Stimulated activated CD8-positive, alpha-beta memory T cell treated with anti-CD3 and anti-CD28 coated beads, Interleukin-4, amount 100 ng/mL, for 1 hour (primary cell): ENCODE measurements at places on chromosomes 3 and 15.

- DNase-seq, result no peak
Measured at GRCh38 chr15:100949691-100950090, 30.5 kb downstream of the LRRK1 start.

- DNase-seq, result no peak
Measured at GRCh38 chr3:62503516-62503915, 130.2 kb upstream of the FEZF2 start.

DNA sequence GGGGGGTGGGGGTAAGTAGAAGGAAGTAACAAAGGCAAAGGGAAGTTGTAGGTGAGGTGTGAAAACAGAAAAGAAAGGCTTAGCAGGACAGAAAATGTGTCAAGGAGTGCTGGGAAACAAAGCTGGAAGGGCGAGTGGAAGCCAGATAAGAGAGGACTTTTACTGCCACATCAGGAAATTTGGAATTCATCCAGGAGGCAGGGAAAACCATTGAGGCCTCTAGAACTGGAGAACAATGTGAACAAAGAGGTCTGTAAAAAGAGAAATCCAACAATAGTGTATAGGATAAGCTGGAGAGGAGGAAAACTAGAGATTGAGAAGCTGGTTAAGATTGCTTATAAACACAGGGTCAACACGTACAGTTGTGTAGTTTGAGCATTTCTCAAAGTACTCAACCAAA, 116.6 kb downstream of the NTRK3 start:
- DNase-seq, result no peak

DNA sequence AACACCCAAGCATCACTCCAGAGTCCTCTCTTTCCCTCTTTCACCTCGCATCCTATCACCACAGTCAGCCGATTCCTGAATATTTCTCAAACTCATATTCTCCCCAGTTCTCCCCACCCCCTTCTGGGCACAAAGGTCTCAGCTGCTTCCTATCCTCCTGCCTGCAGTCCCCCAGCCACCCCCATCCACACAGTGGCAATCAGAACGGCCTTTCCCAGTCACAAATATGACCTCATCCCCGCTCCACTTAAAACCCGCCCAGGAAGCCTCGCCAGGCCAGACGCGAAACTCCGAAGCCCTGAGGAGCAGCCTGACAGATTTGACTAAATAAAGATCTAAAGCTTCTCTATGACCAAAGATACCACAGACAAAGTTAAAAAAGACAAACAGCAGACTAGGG, 49.9 kb upstream of the LINGO1 start:
- DNase-seq, result no peak

DNA sequence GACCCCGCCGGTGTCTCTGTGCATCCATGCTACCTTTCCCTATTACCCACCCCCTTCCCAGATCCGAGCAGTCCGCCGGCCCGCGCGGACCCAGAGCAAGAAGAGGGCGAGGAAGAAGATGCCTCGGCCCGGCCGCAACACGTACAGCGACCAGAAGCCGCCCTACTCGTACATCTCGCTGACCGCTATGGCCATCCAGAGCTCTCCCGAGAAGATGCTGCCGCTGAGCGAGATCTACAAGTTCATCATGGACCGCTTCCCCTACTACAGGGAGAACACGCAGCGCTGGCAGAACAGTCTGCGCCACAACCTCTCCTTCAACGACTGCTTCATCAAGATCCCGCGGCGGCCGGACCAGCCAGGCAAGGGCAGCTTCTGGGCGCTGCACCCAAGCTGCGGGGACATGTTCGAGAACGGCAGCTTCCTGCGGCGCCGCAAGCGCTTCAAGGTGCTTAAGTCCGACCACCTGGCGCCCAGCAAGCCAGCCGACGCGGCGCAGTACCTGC, 788 bp downstream of the FOXB1 start:
- DNase-seq, result no peak

DNA sequence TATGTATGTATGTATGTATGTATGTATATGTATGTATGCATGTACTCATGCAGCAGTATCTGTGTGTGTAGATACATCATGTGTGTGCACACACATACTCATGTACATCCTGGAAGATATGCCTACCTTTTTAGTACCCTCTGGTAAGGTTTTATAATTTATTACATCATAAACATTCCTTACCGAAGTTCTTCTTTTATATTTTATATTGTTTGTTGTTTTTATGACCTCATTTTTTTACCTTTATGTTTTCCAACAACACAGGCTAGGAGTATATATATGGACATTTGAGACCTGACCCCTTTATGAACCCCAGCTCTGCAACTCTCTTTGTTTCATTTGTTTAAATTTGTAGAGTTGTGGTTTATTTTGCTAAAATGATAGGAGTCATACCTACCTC, 263.5 kb downstream of the ADAMTSL3 start:
- DNase-seq, result no peak

- DNase-seq, result no peak
Measured at GRCh38 chr3:55555873-55556618, 68.9 kb upstream of the WNT5A start.

GRCh38 chr3:151395806-151396205, 11.3 kb upstream of the P2RY12 start:
- DNase-seq, result no peak

GRCh38 chr3:138046955-138047354, 37.0 kb downstream of the CLDN18 start:
- DNase-seq, result no peak

- no peak for DNase-seq
Measured at GRCh38 chr3:160929595-160929994, 173.6 kb downstream of the PPM1L start.

GRCh38 chr3:136730595-136731273, 21.4 kb downstream of the STAG1 start:
- no peak for DNase-seq

GRCh38 chr3:180700941-180701340, 21.7 kb upstream of the CCDC39 start:
- DNase-seq, result no peak

- DNase-seq, result no peak
Measured at GRCh38 chr3:156997351-156997750, 162.6 kb downstream of the CCNL1 start.

- DNase-seq, result no peak
Measured at GRCh38 chr3:48798998-48799397, 48.7 kb downstream of the PRKAR2A start.

GRCh38 chr3:10843378-10843777, 27.4 kb downstream of the SLC6A11 start:
- DNase-seq, result no peak

DNA sequence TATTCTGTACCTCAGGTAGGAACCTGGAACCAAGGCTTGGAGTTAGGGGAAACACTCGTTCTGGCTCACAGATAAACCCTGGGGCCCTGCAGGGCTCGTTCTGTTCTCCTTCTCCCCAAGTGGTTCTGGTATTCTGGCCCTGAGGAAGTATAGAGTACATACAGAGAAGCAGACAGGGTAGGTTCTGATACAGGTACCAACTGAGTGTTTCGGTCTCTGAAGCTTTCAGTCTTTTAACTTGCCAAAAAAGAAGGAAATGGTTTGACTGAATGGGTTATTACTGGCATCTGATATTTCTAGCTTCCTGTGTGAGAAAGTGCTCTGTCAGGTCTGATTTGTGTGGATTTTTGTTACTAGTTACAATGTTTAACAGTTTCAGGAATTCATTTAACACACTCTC, 67.3 kb downstream of the UBE2E2 start:
- no peak for DNase-seq
